ENCODE measurements at places on chromosomes 1 and 21. TPM values are rescaled to one million over a fixed set of nuclear protein-coding genes. Genes with fewer than 3 reads are reported as not detected.
A peak's percentile ranks its signal among the peaks of the same experiment; 100 is the strongest.

GRCh38 chr21:39208624-39209333 lies 25.5 kb upstream of the PSMG1 start:
- H3K27me3 ChIP-seq, result no peaks in the 10 kb centered on the region
- H3K36me3 ChIP-seq, result peaks cover 44% of the 10 kb centered on the region
- H3K27ac ChIP-seq, result peak overlapping the region; percentile 73
- no peak overlapping the region for H3K4me3 ChIP-seq
- no peaks in the 10 kb centered on the region for H3K4me1 ChIP-seq
- no peak for DNase-seq

Gene CAPN8
- not detected for total RNA-seq

DNA sequence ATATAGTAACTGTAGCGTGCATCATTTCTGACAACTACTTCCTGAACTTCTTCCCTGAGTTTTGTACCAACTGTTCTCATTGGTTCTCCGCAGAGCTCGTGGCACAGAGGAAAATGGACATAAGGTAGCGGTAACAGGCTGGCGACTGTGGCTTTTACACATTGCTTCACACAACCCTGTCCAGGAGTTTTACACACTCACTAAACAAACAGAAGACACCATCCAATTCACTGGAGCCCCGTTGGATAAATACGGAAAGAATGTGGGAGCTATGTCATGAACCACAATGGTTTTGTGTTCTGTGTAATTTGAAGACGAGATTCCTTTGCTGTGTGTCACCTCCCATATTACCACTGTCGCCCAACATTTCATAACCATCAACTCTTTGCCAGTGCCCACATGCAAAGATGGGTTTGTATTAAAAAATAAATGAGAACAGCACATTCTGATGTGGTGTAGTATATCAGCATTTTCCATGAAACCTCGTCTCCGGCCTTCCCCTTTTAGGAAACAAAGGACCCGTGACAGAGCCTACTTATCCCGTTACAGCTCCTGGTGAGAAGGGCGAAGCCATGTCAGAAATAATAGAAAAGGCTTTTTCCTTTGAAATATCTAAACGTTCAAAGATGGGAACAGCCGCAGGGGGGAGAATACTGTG lies 47.4 kb upstream of the ENAH start:
- no peaks in the 10 kb centered on the region for H3K27me3 ChIP-seq
- H3K36me3 ChIP-seq, result peaks cover 3% of the 10 kb centered on the region
- no peaks in the 10 kb centered on the region for H3K4me1 ChIP-seq
- no peak overlapping the region for H3K4me3 ChIP-seq
- DNase-seq, result no peak

DNA sequence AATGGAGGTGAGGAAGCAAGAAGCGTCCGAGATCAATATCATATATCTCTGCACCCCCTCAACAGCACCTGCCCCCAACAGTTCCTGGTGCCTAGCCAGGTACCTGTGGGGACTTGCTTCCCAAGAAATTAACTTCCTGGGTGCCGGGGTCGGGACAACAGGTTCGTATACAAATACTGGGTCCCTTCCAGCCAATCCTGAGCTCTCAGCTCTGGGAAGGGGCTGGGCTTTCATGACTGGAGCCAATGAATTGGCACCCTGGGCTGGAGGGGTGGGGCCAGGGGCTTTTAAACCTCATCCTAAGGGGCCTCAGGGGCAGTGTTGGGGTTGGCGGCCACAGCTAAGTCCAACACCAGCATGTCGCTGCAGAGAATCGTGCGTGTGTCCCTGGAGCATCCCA lies at the start of gene PADI3:
Gene PADI3 (plus strand): TSS at position 318 of the 400 bp plus-strand sequence. CDS start 40 bp downstream, at position 358.
- no peaks in the 10 kb centered on the region for H3K36me3 ChIP-seq
- DNase-seq, result peak; percentile 70

Gene NUDT17
- 3.3 TPM for total RNA-seq

Gene MX2
- total RNA-seq, result 4.0 TPM

Gene USH2A
- total RNA-seq, result 0.37 TPM

GRCh38 chr1:97348599-97349265 lies 572.1 kb downstream of the DPYD start:
- no peak overlapping the region for H3K4me3 ChIP-seq
- H3K27me3 ChIP-seq, result no peaks in the 10 kb centered on the region
- no peaks in the 10 kb centered on the region for H3K36me3 ChIP-seq
- H3K27ac ChIP-seq, result no peak overlapping the region
- peaks cover 15% of the 10 kb centered on the region for H3K4me1 ChIP-seq

DNA sequence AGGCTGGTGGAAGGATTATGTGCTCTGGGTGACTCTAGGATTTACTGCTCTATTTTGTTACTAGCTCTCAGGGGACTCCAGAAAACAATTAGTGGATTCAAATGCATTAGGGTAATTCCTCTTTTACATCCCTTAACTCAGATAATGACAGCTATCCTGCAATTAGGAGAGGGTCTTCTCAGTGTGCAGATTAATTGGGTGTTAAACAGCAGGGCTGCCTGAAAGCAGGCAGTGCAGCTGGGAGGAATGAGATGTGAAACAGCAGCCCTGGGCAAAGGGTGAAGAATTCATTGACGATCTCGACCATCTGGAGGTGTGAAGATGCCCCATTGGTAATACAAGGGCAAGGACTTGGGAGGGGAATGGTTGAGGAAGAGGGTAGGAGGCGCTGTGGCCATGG lies 66.1 kb downstream of the HTR6 start:
- no peak for DNase-seq
- 0 out of 2 replicates have a peak, but pooled peaks cover 4% of the 10 kb centered on the region for H3K36me3 ChIP-seq
- no peak overlapping the region for H3K4me3 ChIP-seq
- no peak overlapping the region for H3K27ac ChIP-seq

- 0 out of 2 replicates have a peak, but pooled peaks cover 2% of the 10 kb centered on the region for H3K36me3 ChIP-seq
- H3K27ac ChIP-seq, result peak overlapping the region; percentile 54
- H3K4me1 ChIP-seq, result peaks cover 46% of the 10 kb centered on the region
- H3K27me3 ChIP-seq, result no peaks in the 10 kb centered on the region
These were observed 172.4 kb downstream of the NFIA start for GRCh38 chr1:61254634-61255357.

DNA sequence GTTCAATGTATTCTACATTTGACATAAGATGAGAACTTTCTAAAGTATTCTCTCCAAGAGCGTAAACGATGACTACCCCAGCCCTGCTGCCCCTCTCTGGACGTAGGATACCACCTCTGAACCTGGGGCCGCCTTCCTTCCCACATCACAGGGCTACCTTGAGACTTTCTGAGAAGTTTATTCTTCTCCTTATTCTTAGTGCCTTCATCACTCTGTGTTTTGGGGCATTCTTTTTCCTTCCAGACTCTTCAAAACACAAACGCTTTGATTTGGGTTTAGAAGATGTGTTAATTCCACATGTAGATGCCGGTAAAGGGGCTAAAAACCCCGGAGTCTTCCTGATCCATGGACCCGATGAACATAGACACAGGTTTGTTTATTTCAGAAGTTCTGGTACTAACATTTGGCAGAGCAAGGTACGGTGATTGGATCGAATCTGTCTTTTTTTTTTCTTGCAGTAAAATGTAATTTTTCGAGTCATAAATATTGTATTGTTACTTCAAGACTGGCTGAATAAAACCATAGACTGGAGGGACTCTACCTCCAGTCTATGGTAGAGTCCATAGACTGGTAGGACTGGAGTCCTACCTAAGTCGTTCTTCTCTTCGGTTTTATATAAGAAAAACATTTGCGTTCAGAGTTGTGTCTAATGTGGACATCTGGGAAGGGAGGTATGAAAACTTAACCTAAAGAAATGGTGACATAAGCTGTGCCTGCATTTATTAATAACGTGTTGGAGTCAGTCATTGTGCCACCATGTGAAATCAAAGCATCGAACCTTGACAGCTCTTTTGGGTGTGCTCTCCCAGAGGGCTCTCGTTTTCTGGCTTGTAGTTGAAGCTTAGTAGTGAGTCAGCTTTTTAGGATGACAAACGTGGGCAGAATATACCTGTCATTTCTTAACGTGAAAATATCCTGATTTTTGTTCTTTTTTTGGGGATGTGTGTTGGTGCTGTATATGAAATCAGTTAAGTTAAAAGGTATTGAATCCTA lies 1.2 kb downstream of the MAN1A2 start:
- DNase-seq, result no peak
- H3K36me3 ChIP-seq, result no peaks in the 10 kb centered on the region
- H3K27ac ChIP-seq, result no peak overlapping the region
- peaks cover 39% of the 10 kb centered on the region for H3K4me1 ChIP-seq
- H3K4me3 ChIP-seq, result peak overlapping the region; percentile 87

GRCh38 chr1:178142806-178143205 lies 48.9 kb downstream of the RASAL2 start:
- peaks cover 51% of the 10 kb centered on the region for H3K4me1 ChIP-seq
- H3K27ac ChIP-seq, result peak overlapping the region; percentile 82
- H3K4me3 ChIP-seq, result no peak overlapping the region
- H3K27me3 ChIP-seq, result no peaks in the 10 kb centered on the region
- no peak for DNase-seq

DNA sequence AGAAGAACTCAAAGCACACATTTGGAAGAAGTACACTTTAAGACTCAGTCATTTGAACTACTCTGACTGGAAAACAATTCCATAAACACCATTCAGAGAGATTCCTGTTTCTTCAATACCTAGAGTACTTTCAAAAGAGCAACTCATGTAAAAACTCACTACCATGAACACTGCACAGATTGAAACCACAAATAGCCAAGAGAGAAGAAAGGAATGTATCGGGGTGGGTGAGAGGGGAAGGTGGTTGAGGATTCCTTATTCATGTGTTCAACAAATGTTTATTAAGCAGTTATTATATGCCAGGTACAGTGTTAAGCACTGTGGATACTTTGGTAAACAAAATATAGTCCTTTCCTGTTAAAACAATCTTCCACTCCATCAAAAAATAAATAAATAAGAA lies 64.7 kb downstream of the NRIP1 start:
- peaks cover 20% of the 10 kb centered on the region for H3K27me3 ChIP-seq
- no peak for DNase-seq
- peaks cover 51% of the 10 kb centered on the region for H3K4me1 ChIP-seq
- H3K36me3 ChIP-seq, result no peaks in the 10 kb centered on the region
- no peak overlapping the region for H3K4me3 ChIP-seq

GRCh38 chr21:28447462-28447861 lies 545.2 kb downstream of the LTN1 start:
- H3K4me1 ChIP-seq, result no peaks in the 10 kb centered on the region
- no peak overlapping the region for H3K27ac ChIP-seq
- no peak for DNase-seq

DNA sequence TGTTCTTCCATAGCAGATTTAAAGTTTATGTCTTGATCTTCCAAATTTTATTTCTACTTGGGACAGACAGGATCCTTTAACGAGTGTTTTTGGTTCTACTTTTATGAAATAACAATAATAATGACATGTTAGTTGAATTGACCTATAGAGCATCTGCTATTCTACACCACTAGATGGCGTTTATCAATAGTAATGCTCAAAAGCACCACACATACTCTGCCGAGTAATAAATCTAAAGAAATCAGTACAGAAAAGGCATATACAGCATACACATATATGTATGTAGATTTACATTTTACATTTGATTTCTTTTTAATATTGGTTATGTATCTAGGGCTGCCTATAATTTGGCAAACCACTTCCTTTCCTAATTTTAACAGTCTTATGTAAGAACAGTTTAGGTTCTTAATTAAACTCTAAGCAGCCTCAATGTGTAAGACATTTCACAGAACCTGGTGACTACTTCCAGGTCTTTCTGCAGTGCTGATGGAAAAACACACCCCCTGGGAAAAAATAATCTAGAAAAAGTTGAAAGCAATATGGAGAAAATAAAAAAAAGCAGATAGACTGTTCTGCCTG lies 5.9 kb upstream of the SIPA1L2 start:
- H3K36me3 ChIP-seq, result no peaks in the 10 kb centered on the region
- peaks cover 2% of the 10 kb centered on the region for H3K4me1 ChIP-seq
- no peak overlapping the region for H3K4me3 ChIP-seq
- H3K27me3 ChIP-seq, result peaks cover 26% of the 10 kb centered on the region
- H3K27ac ChIP-seq, result no peak overlapping the region

- H3K27me3 ChIP-seq, result no peaks in the 10 kb centered on the region
- H3K27ac ChIP-seq, result peak overlapping the region; percentile 90
- peak; percentile 95 for DNase-seq
- peak overlapping the region; percentile 89 for H3K4me3 ChIP-seq
- H3K36me3 ChIP-seq, result peaks cover 16% of the 10 kb centered on the region
These were observed 5.7 kb downstream of the KRTCAP2 start for GRCh38 chr1:155167166-155168104.

DNA sequence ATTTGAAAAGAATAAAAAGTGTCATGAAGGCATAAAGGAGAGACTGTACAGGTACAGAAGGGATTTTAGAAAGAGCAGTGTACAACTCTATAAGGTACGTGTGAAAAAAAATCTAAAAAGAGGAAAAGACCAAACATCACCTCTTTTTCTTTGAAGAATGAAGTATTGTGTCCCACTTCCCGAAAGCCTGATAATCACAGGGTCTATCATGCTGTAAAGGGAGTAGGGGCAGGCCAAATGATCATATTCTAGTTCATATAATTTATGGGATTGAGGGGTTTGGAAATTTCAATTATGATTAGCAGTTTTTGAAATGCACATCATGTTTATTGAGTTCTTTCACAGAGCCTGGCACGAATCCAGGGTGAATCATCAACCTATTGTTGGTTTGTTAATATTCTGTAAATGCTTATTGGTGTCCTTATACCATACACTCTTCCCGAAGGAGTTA lies 910 bp upstream of the RERE start:
- H3K36me3 ChIP-seq, result no peaks in the 10 kb centered on the region
- H3K27ac ChIP-seq, result peak overlapping the region; percentile 99
- H3K27me3 ChIP-seq, result no peaks in the 10 kb centered on the region
- H3K4me3 ChIP-seq, result peak overlapping the region; percentile 91
- no peak for DNase-seq

Gene LYPD8
- not detected for total RNA-seq

Gene DAB1
- 12.3 TPM for total RNA-seq
